T-helper 1 cell (primary cell): ENCODE measurements at places on chromosomes 12 and 14.

DNA sequence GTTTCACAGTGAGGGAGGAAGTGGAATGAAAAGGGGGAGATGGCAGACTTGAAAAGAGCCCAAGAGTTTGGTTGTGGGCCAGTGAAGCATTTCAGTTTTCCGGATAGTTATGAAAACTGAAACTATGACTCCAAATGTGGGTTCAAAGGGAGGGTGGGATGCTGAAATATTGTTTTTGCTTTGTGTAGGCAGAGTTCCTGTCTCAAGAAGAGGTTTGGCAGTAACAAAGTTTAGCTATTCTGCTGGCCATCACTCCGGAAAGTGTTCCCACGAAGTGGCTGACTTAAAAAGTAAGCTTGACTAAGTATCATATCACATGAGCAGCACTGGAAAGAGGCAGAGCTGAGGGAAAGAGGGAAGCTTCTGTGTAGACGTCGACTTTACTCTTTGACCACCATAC is 85.2 kb downstream of the CAND1 start:
- no peak for DNase-seq

GRCh38 chr14:89293314-89293916 is 123.6 kb downstream of the FOXN3 start:
- no peak for DNase-seq

- no peak for DNase-seq
These were observed 28.7 kb downstream of the BMAL2 start for GRCh38 chr12:27361372-27361771.

GRCh38 chr14:86961106-86961716 is 1031.8 kb downstream of the GALC start:
- DNase-seq = no peak

DNA sequence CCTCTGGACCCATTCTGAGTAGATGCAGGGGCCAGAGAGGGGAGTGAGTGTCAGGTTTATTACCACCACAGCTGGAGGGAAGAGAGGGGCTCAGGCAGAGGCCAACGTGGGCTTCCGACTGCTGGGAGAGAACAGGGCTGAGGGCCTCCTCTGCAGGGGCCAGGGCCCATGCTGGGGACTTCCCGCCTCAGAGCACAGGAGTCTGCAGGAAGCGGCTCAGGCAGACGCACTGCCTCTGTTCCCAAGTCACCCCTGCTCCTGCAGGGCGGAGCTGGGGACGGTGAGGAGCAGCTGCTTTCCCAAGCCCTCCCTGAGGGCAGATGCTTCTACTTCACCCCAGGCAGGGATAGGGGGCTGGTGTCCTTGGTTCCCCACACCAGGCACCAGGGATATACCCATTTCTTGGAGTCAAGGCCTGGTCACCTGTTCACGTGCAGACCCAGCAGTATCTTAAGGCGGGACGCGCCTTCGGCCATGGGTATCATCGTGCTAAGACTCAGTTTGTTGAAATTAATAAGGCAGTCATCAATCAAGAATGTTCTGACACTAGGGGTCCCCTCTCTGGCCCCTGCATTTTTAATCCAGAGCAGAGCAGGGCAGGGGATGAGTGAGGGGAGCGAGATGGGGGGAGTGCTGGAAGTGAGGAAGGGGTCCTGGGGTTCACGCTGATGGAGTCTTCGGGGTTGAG is 100.0 kb downstream of the PIWIL1 start:
- DNase-seq = no peak

GRCh38 chr12:79560225-79560889 is 130.4 kb downstream of the PAWR start:
- DNase-seq = no peak

DNA sequence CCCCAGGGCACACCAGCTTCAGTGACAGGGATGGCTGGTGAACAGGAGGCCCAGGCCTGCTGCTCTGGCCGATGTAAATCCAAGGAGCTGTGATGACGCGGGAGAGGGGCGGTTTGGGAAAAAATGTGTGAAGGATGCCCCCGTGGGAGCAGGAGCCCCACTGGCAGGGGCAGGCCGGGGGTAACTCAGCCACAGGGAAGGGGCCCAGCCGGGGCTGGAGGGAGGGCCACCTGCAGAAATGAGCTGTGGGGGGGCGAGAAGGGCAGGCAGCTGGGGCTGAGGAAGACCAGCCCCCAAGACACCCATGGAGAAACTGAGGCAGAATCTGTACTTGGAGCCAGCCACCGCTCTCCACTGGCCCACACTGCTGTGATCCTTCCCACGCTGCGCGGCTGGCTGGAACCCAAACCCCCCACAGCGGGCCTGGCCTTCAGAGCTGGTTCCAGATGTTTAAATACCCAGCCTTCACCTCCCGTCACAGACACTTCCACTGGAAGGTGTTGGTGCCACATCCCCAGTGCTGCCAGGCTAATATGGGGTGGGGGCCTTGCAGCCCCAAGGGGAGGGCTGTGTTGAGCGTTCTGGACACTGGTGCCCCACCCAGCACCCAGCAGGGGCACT is 28.5 kb upstream of the ANKRD9 start:
- no peak for DNase-seq

- DNase-seq = no peak
These were observed 113.8 kb upstream of the FOXG1 start for GRCh38 chr14:28652782-28653181.

DNA sequence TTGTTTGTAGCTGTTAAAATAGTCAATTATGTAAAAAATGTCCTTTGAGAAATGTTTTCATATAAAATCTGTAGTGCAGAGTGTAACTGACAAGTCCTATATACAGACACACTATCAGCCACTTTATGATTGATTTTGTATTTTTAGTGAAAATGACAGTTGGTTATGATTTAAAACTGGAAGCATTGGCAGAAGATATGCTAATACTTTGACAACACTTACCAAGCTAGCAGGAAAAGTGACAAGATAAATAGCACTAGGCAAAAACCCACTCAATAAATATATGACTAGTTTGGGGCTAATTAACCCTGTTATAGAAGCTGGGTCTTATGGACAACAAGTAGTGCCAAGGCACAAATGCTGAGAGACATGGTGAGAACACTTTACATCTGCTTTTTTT is 772.9 kb upstream of the NOVA1 start:
- DNase-seq = no peak

DNA sequence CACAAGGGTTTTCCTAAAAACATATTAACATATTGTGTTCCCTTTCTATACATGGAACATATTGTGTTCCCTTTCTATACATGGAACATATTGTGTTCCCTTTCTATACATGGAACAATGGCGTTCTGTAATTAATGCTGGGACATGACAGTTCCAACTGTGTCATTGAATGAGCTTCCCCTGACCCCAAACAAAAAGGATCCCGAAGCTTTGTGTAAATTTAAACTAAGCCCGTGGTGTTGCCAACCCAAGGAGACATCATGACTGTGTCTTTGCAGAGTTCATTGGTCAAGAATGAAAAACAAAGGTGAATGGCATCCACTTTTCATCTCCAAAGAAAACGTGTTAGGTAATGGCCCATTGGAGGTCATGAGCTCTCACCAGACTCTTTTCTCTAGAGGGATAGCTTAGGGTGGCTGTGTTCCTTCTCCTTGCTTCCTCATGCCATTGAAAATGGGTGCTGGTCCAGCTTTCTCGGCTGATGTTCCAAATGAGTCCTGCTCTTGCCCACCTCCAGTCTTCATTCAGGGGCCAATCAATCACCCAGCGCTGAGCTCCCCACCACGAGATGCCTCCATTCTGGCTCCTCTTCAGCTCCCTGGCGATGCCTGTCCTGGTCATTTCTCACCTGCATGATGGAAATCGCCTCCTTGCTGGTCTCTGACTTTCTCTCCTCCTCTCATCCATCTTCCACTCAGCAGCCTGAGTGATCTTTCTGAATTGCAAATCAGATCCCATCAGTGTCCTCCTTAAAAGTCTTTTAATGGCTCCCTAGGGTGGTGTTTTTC is 156.1 kb downstream of the VRK1 start:
- DNase-seq = no peak

DNA sequence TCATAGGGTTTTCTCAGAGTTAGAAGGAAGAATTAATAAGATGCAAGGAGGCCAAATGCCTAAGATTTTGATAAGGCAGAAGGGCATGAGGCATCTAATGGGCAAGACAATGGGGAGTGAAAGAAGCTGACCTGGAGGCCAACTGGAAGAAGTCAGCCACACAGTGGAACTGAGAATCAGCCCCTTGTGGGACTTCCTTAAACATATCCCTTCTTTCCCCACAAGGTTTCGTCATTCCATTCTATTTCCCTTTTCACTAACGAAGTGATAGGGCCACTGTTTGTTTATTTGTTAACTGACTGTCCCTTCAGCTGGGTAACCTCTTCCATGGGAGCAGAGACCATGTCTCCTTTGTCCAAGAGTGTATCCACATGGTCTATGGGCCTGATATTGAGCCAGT is 86.2 kb downstream of the HELB start:
- DNase-seq = no peak

DNA sequence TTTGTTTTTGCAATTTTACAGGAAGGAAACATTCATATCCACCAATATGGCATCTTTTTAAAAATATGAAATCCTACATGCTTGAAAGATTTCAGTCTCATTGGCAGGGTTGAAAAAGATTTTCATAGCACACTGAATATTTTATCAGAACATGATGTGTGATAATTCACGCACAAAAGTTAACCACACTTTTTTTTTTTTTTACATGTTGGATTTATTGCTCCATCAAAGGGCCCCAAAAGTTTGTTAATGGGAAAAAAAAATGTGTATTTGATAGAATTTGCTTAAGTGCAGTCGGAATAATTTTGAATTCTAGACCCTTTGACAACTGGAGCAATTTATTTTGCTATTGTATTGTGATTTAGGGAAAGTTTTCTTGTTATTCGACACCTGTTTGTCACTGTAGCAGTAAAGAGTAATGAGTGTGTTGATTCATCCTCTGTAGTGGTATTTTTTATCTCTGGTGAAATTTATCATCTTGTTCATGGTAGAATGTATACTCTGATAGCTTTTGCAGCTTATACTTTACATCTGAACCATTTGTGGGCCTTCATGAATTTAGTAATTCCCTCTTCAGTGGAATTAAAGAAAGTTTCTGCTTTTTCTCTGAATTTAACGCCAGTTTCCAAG is 1.1 kb downstream of the EML1 start:
- no peak for DNase-seq

DNA sequence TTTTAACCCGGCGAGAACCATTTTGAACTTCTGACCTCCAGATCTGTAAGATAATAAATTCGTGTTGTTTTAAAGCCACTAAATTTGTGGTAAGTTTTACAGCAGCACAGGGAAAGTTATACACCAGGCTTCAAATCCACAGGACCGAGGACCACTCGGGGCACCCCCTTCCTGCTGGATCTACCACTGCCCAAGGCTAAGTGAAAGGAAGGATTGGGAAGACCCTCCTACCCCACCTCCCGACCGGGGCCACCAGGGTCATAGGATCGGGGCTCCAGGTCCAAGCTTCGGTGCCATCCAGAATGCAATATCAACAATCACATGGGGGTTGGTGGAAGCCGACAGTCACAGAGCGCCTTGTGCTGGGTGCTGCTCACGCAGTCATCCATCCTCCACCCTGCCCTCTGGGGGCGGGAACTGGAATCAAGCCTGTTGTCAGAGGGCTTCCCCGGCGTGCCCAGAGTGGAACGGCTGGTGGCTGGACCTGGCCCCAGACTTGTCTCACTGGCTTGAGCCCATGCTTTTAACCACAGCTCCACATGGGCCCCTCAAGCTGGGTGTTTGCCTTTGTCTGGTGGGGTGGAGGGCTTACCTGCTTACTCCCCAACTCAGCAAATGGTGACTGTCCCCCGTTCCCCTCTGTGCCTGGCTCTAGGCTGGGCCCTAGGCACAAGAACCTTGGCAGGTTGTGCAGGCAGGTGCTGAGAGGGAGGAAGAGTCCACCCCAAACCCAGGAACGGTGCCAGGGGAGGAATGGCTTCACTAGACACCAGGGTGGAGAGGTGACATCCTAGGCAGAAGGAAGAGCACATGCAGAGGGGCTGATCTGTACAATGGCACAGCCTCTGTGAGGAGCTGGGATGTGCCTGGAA is 180.3 kb upstream of the RTL1 start:
- no peak for DNase-seq

DNA sequence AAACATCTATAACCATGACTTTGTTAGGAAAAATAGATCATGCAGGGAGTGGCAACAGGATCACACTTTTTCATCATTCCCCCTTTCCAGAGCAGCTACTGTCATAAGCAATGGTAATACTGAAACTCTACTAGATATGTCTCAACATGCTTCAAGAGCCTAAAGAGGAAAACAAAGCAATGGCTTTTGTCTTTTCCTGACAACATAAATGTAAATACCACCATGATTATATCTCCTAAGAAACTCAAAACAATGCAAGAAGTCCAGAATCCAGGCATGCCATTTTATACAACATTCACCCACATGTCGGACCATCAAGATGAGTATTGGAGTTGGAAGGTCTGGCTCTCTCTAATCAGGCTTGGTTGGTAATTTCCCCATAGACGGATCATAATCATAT is 78.7 kb downstream of the KIF21A start:
- DNase-seq = no peak

DNA sequence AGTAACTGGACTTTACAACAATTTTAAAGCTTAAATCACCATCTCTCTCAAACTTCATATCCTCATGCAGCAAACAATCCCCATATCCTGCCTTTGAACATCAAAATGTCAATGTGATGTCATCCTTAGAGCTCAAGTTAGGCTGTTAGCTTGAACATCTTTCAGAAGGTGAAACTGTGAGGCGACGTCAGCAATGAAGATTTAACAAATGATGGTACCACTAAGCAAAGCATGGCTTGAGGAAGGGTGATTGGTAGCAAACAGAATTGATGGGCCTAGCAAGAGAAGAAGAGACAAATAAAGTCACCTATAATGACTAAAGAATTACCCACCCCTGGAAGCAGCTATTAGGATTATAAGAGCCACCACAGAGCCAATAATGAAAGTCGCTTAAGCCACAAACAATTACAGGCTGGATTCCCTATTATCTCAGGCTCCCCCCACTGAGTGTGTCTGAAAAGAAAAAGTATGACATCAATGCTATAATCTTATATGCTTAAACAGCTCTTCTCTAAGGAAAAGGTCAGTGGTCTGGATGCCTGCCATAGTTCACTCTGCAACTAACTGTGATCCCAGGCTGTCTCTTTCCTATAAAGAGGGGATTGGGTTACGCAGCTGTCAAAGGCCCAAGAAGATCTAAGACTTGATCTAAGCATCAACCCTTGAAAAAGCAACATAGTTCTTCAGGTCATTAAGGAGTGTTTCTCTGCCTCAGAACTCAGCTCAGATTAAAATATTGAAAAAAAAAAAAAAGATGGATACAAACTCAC is 18.1 kb downstream of the EGLN3 start:
- DNase-seq = no peak

DNA sequence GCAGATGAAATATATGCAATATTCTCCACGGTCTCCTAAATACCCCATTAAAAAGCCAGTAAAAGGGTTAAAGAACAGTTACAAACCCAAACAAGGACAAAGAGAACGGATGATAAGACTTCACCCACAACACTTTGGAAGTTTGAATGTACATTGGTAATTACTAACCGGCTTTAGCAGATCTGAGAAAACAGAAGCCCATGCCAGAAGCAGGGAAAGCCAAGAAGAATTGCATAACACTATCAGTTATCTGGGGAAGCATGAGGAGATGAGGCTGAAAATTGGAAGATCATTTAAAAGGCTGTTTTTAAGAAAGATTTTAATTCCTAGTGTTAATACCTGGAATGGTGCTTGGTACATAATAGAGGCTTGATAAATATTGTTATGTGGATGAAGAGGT is 55.6 kb upstream of the MYBPC1 start:
- DNase-seq = no peak

- DNase-seq = no peak
These were observed 54.0 kb upstream of the RASSF8 start for GRCh38 chr12:25904442-25904841.
